ENCODE measurements at places on chromosomes 4 and X.
A peak's percentile ranks its signal among the peaks of the same experiment; 100 is the strongest.

- DNase-seq = no peak
These were observed 49.0 kb upstream of the CXorf51A start for GRCh38 chrX:146863566-146863965.

DNA sequence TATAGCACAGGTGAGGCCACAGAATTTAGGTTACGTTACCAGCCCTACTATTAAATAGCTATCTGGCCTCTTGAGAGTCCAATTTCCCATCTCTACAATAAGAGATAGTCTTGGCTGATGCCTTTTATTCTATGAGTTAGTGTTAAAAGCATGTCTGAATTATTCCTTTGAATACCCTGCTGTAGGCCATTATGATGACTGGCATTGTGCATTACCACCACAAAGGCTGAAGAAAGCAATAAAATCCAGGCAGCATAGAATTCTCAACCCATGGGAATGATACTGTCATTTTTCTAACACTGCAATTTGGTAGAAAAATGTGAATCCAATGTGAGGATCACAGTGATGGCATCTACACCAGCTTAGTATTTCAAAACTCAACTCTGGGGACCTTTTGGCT, 51.4 kb downstream of the OTC start:
- no peak for DNase-seq

DNA sequence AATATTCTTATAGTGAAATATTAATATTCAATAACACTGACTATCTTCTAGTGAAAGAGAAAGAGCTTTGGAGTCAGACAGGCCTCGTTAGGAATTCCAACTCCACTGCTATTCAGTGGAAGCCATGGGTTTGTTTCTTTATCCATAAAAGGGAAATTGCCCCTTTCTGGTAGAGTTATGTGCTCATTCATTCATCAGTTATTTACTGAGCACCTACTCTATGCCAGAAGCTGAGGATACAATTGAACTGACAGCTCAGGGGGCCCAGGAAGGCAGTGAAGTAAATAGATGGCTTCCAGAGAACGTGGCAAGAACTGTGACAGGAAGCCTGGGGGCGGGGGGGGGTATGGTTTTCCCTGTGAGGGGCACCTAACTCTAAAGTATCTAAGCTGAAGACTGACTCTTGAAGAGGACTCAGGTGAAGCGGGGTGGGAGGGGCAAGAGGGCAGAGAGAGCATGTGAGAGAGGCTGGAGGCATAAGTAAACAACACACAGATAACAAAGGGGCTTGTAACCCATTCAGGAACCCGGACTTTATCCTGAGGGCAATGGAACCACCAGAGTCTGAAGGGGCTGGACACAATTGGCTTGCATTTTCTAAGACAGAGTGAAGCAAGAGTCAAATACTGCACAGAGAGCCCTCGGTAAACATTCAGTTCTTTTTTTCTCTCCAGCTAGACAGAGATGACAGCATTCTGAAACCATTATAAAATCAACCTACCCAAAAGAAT, 20.3 kb downstream of the ANXA5 start:
- DNase-seq = no peak

- DNase-seq = no peak
These were observed 6.8 kb upstream of the CEP135 start for GRCh38 chr4:55941881-55942396.

- DNase-seq = no peak
These were observed 217.9 kb downstream of the HS6ST2 start for GRCh38 chrX:132740316-132741123.

GRCh38 chr4:108210989-108211835, 42.5 kb upstream of the LEF1 start:
- no peak for DNase-seq

GRCh38 chrX:136646602-136647239, 1.2 kb upstream of the CD40LG start:
- DNase-seq = no peak

DNA sequence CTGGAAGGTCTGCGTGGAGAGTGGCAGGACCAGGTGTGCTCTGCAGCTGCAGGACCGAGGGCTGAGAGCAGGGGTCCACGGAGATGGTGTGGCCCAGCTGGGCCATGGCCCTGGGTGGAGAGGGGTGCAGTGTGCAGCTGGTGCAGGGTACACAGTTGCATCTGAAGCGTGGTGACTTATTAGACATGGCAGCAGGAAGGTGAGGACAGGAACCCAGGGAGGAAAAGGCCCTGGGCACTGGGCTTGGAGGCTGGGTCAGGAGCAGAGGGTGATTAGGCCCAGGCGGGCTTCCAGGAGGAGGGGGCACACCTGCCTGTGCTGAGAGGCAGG, 214.6 kb upstream of the PSAPL1 start:
- no peak for DNase-seq

- no peak for DNase-seq
These were observed 13.6 kb downstream of the SMIM20 start for GRCh38 chr4:25927361-25928195.

DNA sequence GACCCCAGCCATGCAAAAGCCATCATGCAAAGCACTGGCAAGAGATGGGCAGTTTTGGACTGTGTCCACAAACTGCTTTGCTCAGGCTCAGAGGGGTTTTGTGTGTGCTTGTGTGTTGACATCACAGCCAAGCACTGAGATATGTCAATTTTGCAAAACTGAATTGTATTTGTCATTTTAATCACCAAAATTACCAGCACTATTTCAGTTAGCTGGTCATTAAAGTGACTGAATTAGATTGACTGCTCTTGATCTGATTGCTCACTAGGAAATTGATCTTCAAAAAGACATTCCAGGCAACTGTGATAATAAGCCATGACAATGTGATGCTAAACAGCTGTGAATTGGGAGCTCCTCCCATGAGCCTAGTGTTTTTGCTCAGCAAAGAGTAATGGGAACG, 337.3 kb upstream of the GNPDA2 start:
- no peak for DNase-seq

GRCh38 chr4:67019686-67020437, 525.4 kb downstream of the CENPC start:
- no peak for DNase-seq

DNA sequence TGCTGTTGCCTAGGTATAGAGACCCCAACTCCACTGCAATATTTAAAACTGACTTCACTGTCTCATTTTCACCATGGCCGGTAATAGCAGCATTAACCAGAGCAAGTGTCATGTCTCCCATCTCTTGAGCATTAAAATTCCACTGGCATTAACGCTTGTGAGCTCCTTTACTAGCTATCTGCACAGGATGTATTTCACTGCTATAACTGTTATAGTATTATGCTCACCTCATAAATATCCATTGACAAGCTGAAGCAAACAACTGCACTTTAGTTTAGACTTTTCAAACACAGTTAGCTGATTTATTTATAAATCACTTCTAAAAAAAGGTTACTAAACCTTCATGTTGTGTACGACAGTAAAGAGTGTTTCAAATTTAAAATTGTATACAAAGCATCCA, 157.8 kb downstream of the ANTXR2 start:
- no peak for DNase-seq

- DNase-seq = no peak
These were observed 40.9 kb downstream of the ADH5 start for GRCh38 chr4:99047710-99048109.

DNA sequence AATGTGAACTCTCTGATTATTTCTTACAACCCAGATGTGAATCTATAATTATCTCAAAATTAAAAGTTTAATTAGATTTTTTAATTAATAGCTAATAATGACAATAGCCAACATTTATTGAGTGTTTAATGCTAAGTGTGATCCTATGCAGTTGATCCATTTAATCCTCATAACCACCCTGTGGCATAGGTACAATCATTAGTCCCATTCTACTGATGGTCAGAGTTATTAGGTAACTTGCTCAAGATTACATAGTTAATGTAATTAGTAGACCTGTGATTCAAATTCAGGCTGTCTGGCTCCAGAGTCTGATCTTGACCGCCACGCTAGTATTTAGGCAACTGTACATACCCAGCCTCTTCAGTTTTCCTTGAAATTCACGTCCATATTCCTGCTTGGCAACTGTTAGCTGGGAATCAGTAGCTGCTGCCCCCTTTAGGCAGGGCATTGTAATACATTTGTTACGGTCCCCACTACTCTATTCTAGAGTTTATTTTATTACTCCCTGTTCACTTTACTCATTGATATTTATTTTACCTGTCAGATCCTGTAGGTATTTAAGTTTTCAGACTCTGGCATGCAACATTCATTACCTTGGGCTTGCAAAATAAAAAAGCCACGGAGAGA, 20.6 kb upstream of the TEC start:
- DNase-seq = no peak

DNA sequence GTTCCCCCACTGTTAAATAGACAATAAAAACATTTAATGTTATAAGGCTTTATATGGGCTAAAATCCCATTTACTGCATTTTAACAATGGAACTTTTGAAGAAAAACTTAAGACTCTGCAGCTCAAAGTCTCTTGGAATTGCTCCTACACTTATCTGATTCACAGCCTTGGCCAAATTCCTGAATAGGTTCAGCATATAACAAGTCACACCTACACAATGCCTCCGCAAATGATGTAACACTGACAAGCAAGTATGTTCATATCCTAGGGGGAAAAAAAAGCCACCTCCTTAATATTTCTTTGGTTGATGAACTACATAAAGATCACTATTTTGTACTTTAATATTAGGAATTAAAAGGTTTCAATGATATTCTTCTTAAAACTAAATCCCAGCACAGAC, 34.5 kb downstream of the RPS6KA6 start:
- no peak for DNase-seq

- no peak for DNase-seq
These were observed 13.4 kb downstream of the P2RY10 start for GRCh38 chrX:78958419-78959116.

DNA sequence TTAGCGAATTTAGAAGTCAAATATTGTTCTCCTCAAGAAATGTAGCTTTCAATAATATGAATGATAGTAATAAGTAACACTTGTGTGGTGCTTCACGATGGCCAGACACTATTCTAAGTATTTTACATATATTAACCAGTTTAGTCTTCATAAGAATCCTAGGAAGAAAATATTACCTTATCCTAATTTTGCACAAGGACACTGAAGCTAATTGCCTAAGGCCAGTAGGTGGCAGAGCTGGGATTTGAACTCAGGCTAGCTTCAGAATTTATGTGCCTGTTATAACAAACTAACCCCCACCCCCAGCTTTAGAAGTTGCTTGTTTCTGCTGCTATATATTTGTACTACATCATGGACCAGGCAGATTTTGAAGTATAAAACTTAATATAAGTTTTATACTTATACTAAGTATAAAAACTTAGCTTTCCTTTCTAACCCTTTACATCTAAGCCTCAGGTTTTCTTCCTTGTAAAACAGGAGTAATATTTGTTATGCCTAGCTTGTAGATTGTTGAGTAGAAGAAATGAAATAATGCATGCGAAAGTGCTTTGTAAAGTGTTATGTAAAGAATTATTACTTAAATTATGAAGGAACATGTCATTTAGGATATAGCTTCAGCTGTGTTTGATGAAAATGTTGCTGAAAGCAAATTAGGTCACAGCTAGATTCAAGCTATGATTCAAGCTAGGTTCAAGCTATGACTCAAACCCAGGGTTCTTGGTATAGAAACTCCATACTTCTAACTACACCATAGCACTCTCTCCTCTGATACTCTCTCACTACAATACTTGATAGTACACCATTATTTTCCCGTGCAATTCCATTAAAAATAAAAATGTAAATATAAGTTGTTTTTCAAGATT, 4.2 kb upstream of the CDS1 start:
- no peak for DNase-seq

DNA sequence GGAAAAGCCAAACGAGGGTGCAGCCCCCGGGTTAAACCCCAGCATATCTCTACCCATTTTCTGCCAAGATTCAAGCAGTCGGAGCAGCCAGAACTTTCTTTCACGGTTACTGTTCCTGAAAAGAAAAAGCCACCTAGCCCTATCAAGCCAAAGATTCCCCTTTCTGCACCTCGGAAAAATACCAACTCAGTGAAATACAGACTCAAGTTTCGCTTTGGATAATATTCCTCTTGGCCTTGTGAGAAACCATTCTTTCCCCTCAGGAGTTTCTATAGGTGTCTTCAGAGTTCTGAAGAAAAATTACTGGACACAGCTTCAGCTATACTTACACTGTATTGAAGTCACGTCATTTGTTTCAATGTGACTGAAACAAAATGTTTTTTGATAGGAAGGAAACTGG, 20.0 kb downstream of the FGF5 start:
- no peak for DNase-seq

DNA sequence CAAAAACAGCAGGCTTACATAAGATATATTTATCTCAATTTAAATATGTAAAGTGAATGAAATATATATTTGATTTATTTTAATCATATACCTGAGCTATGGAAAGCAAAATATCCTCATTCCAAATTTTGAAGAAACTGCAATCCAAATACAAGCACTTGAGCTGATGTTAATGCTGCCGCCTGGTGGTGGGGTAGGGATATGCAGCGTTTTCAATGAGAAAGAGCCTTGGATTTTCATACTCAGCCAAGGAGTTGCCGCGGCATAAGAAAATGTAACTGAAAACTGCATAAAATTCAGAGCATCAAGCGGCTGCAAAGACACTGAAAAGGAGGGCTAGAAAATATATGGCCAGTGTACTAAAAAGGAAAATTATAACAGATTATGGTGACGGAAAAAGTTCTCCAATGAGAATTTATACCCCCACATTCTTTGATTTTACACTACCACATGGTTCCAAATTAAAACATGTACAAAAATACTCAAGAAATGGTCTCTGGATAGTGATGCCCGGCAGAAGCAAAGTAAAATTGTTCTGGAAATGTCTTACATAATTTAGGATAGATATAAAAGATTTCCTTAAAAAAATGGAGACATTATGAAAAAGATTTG, 660.3 kb upstream of the PITX2 start:
- DNase-seq = peak; percentile 60

DNA sequence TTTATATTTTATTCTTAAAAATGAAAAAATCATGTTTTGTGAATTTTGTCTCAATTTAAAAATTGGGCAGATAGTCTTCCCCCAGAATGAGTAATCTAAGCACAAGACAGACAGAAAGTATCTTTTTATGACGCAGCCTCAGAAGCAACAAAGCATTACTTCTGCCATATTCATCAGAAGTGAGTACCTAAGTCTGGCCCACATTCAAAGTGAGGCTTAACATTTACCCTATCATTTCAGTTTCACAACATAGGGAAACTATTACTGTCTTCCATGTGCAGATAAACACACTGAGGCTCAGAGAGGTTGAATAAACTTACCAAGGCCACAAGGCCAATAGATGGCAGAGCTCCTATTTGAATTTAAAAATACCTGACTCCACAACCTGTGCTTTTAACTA, 4.4 kb upstream of the PRDX4 start:
- DNase-seq = no peak

- DNase-seq = no peak
These were observed 174.6 kb downstream of the SHOX start for GRCh38 chrX:805103-805670.

- no peak for DNase-seq
These were observed 1321.1 kb downstream of the RAPGEF2 start for GRCh38 chr4:160423879-160424451.

DNA sequence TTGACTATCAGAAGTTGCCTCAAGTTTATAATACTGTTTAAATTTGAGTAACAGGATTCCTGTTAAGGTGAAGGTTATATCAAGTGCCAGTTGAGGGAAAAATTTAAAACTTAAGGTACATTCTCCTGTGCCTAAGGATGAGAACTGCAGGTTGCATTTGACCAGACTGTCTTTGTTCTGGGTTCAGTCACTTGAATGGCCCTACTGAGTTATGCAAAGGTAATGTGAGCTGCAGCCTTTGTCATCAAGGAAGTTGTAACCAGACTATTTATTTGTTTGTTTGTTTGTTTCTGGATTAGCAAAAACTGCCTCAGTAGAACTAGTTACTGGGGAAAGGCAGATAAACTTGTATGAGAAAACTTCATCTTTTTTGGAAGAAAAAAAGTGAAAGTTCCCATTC, 131.9 kb downstream of the ATOH1 start:
- no peak for DNase-seq

GRCh38 chr4:102247041-102247440, 98.2 kb downstream of the SLC39A8 start:
- no peak for DNase-seq
